EH (cell line): ENCODE measurements at places on chromosomes 4 and X.

DNA sequence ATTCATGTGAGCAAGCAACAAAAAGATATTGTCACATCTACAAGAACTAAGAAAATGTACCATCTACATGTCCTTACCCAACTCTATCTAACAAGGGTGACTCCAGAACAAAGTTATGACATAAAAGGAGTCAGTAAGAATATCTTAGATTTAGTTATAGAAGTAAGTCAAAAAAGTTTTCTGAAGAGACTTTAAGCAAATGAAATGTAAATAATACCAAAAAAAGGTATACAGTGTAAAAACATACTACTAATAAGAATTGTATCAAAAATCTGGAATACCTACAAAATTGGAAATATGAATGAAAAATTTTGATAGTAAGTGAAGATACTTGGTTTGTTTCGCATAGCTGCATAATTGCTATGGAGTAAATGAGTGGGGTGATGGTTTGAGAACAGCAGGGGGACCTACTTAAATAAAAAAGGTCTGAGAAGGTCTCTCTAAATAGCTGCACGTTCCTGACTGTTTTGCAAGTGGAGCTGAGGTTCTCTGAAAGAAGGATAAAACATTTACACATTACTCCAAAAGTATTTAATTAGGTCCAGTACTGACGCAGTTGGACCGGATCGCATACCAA lies 51.0 kb upstream of the ENPP6 start:
- no peak for DNase-seq

DNA sequence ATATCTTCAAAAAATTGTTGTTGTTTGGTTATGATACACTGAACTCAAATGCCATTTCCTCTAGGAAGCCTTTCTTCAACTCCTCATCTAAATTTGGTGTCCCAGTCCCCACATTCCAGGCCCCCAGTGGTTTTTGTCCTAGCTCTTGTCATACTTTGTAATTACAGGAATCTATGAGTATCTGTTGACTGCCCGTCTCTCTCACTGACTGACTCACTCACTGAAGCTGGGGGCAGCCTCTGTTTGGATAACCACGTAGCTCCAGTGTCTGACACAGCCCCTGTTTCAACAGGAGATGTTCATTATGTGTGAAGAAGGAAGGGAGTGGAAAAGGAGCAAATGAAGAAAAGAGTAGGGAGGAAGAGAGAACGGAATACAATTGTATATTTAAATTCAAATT lies 284.1 kb upstream of the TENM3 start:
- DNase-seq = peak; percentile 95

GRCh38 chr4:142369141-142369540 lies 477.0 kb downstream of the INPP4B start:
- peak; percentile 76 for DNase-seq

DNA sequence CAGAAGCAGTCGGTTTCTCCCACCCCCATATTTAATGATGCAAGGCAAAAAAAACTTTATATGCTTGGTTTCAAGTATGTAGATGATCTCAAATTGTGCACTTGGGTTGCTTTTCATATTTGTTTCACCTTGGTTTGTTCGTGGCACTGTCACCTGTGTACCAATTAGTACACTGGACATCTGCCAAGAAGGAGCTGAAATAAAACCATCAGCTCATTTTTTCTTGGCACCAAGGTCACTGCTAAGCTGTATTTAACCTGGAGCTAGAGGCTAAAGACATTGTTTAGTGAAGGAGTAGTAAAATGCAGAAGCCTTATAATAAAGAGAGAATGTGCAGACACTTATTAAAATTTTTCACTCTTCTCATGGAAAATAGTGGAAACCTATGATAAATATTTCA lies 430.8 kb downstream of the ARHGAP24 start:
- DNase-seq = no peak

- DNase-seq = peak; percentile 26
Observed at GRCh38 chr4:147597561-147597960, 19.6 kb upstream of the TMEM184C start.

GRCh38 chrX:12953420-12953819 lies 21.5 kb upstream of the TMSB4X start:
- no peak for DNase-seq

DNA sequence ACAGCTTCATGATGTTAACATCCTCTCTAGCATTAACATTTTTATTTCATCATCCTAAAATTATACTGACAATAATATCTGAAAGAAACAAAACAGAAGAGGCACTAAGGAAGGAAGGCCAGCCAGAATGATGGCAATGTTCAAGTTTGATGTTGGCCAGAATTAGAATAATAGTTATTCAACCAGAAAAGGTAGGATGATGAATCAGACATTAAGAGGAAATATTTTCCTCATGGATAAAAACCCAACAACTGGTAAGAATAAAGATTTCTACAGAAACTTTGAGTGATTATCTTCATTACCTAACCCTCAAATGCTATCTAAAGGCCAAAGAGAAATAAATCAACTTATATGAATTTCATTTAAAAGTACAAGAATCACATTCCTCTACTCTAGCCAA lies 105.2 kb downstream of the PDE5A start:
- no peak for DNase-seq

GRCh38 chr4:124526331-124526730 lies 186.2 kb downstream of the ANKRD50 start:
- DNase-seq = peak; percentile 9
